ENCODE measurements at places on chromosomes 5 and 9.

GRCh38 chr9:133129001-133129795, 8.2 kb upstream of the RALGDS start:
- DNase-seq: no peak

DNA sequence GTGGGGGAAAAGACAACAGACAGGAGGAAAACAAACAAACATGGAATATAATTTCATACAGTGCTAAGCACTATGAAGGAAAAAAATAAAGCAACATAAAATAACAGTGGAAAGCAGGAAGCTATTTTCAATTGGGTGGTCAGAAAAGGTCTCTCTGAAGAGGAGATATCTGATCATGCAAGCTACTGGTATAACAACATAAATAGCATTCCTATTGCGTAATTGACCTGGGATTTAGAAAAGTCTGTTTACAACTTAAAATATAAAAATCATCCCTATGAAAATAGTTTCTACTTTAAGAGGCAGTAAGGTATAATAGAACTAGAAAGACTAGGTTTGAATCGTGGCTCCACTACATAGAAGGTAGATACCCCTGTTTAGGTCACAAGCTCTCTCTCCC, 61.4 kb downstream of the FBXW11 start:
- DNase-seq: no peak

DNA sequence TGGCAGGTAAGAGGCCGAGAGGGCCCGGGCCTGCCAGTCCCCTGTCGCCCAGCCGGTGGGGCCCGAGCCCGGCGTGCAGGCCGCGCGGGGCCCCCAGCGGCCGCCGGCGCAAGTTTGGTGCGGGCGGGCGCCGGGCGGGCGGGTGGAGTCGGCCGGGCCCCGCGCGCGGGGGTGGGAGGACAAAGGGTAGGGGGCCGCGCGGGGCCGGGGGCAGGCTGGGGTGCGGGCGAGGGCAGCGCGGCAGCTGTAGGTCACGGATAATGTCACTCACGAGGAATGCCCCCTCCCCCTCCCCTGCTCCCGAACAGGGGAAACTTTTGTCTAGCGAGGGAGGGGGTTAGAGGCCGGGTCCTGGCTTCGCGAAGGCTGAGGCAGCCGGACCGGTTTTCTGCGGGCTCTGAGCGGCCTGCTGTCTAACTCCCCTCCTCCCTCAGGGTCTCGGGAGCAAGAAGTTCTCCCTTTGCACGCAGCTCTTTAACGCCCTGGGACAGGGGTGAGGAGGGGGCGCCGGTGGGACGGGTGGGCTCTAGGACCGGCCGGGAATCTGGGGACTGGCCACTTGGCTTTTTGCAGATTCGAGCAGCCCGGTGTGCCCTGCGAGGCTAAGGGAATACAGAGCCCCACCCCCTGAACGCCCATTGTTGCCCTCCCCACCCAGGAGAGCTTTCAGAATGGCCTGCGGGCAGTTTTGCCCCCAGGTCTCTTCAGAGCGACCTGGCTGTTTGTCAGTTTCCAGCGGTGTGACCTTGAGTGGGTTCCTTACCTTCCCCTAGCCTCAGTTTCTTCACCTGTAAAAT, 21.3 kb upstream of the NDST1 start:
- peak; percentile 42 for DNase-seq

- no peak for DNase-seq
Observed at GRCh38 chr9:5876711-5877110, 14.0 kb upstream of the MLANA start.

DNA sequence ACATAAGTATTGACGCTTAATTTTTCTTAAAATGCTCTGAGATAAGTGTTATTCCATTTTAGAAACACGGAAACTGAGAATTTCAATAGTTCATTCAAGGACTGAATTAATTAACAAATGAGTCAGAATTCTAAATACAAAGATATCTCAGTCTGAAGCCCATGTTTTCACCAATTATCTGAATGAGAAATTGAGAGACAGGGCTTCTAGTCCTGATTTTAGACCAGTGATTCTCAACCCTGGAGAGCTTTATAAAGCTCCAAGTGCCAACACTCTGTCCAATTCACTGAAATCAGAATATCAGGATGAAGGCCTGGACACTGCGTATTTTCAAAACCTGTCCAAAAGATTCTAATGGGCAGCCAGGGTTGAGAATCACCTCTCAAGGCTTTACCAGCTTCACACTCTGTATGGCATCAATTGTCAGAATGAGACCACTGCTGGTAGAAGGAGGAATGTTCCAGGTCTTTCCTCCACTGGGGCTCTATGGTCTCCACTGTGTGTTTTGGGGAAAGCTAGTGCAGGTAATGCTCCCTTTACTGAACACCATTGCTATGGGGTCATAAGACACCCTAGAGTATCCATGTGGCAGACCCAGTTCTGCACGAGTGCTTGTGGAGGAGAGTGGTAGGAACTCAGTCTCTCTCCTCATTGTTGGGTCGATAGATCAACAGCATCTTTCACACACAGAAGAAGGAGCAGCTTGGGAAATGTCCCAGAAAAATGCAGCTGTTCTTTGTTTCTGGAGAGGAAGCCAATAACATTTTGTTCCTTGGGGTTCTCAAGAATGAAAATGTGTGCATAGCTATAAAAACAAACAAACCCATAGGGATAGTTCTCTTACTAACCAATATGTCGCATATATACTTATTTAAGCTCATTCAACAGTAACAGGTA, 99.7 kb upstream of the OSMR start:
- DNase-seq: no peak

GRCh38 chr5:125823572-125823971, 599.6 kb upstream of the GRAMD2B start:
- no peak for DNase-seq

DNA sequence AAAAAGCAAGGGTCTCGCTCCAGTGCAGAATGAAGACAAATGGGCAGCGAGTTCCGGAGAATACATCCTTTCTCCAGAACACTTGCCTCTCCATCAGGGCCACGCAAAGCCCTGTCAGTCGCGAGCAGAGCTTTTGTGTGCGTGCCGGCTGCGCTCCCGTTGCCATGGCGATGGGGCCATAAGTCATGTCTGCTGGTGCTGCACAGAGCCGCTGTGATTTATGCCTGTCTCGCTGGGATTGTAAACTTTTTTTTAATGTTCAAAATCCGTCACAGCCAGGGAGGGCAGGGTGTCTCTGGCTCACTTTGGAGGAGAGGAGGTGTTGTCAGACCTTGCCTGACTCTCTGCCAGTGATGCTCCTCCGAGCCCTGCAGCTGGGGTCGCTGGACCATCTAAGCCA, 272.7 kb downstream of the TRIM32 start:
- no peak for DNase-seq

DNA sequence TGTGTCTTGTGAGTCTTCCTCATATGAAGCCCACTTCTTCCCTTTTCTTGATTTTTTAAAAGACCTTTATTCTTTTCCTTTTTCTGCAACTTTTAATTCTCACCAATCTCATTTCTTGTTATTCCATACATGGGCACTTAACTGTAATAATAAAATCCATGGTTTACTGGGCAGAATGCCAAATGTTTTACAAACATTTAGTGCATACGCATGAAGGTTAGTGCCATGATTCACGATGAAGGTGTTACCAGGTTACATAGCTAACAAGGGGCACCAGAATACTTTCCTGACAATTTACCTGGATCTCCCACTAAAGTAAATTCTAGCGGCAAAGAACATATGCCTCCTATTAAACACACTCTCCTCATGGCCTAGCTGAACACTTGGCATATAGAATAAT, 28.5 kb downstream of the MAN2A1 start:
- no peak for DNase-seq

GRCh38 chr5:137834498-137835049, 33.1 kb upstream of the MYOT start:
- DNase-seq: no peak

DNA sequence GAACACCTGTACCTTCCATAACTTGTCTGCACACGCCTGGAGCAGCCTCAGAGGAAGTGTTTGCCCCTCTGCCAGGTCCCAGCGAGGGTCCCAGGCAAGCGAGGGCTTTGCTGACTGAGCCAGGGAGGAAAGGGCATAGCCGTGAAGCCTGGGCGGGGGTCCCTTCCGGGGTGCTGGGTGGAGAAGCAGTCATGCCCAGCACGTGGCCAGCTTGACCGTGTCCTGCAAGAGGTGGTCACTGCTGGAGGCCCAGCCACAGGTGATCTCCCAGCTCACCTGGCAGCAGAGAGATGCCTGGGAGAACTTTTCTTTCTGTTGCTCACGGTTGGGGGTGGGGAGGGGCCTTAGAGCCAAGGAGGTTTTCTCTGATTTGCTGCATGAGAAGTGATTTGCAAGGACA, 195.3 kb downstream of the CACNA1B start:
- no peak for DNase-seq

DNA sequence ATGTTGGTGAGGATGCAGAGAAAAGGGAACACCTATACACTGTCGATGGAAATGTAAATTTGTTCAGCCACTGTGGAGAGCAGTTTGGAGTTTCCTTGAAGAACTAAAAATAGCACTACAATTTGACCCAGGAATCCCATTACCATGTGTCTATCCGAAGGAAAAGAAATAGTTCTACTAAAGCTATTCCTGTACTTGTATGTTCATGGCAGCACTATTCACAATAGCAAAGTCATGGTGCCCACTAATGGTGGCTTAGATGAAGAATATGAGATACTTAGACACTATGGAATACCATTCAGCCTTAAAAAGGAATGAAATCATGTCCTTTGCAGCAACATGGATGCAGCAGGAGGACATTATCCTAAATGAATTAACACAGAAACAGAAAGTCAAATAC, 50.2 kb upstream of the CAST start:
- no peak for DNase-seq

DNA sequence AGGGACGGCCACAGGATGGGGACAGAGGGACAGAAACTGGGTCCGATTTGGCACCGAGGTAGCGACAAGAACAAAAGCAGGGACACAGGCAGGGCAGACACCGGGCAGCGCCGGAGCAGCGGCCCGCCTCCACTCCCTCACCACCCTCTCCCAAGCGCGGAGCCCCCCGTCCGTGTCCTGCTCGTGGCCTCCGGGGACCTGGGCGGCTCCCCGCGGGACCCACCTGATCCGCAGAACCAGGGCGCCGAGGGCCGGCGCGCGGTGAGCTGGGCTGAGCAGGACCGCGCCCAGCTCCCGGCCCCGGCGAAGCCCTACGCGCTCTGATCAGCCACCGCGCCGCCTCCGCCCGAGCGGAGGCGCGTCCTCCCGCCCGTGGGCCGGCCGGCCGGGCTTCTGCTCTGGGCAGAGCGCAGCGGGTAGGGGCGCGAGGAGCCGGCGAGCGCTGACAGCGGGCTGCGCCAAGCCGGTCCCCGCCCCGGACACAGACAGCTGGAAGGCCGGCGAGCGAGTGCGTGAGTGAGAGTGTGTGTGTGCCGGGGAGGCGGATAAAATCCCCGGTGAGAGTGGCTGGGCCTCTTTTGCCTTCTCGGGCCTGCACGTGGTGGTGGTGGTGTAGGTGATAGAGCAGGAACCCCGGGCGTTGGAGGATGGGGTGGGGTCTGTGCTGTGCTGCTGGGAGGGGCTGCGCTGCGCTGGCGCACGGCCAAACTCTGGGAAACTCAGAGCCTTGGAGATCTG, at the start of gene GGTA1:
GGTA1 (minus strand) TSS at position 418 of the 738 bp plus-strand sequence. CDS start 31,922 bp downstream, outside the sequence.
- DNase-seq: no peak

- DNase-seq: no peak
Observed at GRCh38 chr5:135026645-135027265, 7.3 kb downstream of the PITX1 start.

DNA sequence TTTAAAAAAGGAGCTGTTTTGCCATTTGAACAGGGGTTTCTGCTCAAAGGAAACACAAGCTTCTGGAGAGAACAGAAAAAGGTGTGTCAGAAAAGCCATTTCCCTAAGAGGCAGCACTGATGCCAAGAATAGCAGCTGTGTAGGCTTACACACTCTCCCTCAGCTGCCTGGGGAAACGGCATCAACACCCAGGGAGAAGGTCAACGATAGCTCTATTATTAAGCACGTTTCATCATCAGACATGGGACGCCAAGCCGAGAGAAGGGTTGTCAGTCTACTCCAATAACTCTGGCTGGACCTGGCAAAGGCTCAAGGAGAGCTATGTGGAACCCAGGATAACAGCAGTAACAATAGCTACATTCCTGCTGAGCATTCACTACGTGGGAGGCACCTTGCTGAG, 314.2 kb downstream of the CDK5RAP2 start:
- DNase-seq: no peak

DNA sequence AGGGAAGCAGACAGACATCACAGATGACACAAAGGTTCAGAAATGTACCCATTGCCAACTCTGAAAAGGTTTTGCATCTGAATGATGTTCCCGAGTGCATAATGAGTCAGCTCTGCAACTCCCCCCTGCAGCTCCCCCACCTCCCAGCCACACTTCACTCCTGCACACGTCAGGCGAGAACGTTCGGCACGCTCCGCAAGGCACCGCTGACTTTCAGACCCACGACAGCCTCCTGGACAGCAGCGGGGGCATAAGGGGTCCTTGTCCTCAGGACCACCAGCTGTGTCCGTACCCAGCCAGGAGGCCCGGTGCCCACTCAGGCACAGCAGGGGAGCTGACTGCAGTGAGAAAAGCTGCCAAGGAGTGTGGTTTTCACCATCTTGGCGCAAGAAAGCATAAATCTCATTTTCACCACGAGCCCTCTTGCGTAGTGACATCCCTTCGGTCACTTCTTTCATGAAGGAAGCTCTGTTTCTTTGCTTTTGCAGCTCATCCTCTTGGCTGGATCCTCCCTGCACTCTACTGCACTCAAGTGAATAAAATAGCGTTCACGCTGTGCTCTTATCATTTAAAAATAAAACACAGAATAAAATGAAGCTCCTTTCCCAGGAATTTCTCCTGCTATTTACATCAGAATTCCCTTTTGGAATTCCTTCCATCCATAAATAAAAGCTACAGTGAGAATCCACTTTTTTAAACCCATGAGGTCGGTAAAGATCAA, 9.9 kb downstream of the GFPT2 start:
- DNase-seq: no peak
